ENCODE measurements at places on chromosomes 2 and 18. TPM values are rescaled to one million over a fixed set of nuclear protein-coding genes. Genes with fewer than 3 reads are reported as not detected.

Gene KATNAL2
- not detected for total RNA-seq

Gene AGXT
- not detected for total RNA-seq

Gene MAP3K19
- not detected for total RNA-seq

Gene PPM1B
- total RNA-seq = 27.9 TPM

Gene IL18R1
- total RNA-seq = 1.9 TPM

Gene DSC3
- total RNA-seq = 0.85 TPM

Gene DRC1
- not detected for total RNA-seq

Gene TACR1
- 27.5 TPM for total RNA-seq

Gene CDKL4
- 2.0 TPM for total RNA-seq

Gene TMEM37
- 2.3 TPM for total RNA-seq

Gene TUBA3E
- total RNA-seq = not detected

Gene CD8A
- 17.7 TPM for total RNA-seq

Gene LIMS3
- 21.9 TPM for total RNA-seq

GRCh38 chr2:58710795-58711279 is 469.7 kb upstream of the FANCL start:
- H3K4me3 ChIP-seq = no peak overlapping the region
- H3K27ac ChIP-seq = no peak overlapping the region
- H3K36me3 ChIP-seq = no peaks in the 10 kb centered on the region
- DNase-seq = no peak
- H3K27me3 ChIP-seq = no peaks in the 10 kb centered on the region

DNA sequence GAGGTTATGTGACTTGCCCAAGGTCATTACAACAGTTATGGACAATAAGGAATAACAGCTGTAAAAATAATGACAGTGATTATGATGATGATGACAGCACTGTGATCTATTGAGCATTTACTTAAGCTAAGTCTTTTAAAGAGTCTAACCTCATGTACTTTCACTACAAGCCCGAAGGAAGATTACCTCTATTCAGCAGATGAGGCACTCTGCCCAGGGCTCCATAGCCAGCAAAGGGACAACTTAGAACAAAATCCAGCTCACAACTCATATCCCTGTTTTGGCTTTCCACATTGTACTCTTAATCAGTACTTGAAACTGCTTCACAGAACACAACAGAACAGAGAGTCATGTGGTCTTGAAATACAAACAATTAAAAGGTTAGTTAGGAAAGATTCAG is 290.2 kb downstream of the ZNF385B start:
- H3K36me3 ChIP-seq = no peaks in the 10 kb centered on the region
- no peaks in the 10 kb centered on the region for H3K4me1 ChIP-seq
- no peak for DNase-seq
- no peaks in the 10 kb centered on the region for H3K27me3 ChIP-seq
- H3K27ac ChIP-seq = no peak overlapping the region

GRCh38 chr2:221635949-221636348 is 63.8 kb upstream of the EPHA4 start:
- H3K27me3 ChIP-seq = no peaks in the 10 kb centered on the region
- no peaks in the 10 kb centered on the region for H3K36me3 ChIP-seq
- H3K4me3 ChIP-seq = no peak overlapping the region
- H3K27ac ChIP-seq = no peak overlapping the region

GRCh38 chr2:2157400-2157799 is 173.7 kb downstream of the MYT1L start:
- no peak overlapping the region for H3K27ac ChIP-seq
- H3K27me3 ChIP-seq = no peaks in the 10 kb centered on the region
- no peaks in the 10 kb centered on the region for H3K4me1 ChIP-seq
- no peaks in the 10 kb centered on the region for H3K36me3 ChIP-seq
- no peak overlapping the region for H3K4me3 ChIP-seq
- DNase-seq = no peak

DNA sequence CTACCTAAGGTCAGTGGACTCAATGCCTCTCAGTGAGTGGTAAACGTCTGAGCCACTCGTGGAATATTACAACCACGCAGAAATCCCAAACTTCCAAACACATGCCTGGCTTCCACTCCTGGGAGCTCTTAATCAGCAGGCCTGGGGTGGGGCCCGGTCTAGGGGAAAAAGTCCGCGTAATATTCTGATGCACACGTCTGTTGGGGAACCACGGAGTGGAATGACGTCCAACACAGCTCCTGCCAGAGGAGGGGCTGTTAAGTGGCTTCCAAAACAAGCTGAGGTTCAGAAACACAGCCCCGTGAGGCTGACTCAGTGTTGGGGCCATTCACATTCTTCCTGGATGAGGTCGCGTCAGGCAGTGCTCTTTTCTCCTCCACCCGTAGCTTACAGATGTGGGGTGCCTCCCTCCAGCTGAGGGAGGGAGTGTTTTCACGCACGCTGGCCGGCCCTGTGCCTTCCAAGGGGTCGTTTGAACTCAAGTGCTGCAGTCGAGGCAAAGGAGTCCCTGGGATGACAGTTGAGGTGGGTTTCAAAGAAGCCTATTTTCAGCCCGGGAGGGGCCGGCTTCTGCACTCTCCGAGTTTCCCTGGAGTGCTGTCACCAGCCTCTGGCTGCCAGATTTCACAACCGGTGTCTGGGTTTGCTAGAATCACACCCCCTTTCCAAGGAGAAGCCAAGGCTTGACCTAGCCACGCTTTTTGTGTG is 73.1 kb downstream of the ACKR3 start:
- DNase-seq = peak; percentile 93
- peak overlapping the region; percentile 28 for H3K4me3 ChIP-seq
- peak overlapping the region; percentile 85 for H3K27ac ChIP-seq
- peaks cover 32% of the 10 kb centered on the region for H3K4me1 ChIP-seq
- H3K27me3 ChIP-seq = no peaks in the 10 kb centered on the region

DNA sequence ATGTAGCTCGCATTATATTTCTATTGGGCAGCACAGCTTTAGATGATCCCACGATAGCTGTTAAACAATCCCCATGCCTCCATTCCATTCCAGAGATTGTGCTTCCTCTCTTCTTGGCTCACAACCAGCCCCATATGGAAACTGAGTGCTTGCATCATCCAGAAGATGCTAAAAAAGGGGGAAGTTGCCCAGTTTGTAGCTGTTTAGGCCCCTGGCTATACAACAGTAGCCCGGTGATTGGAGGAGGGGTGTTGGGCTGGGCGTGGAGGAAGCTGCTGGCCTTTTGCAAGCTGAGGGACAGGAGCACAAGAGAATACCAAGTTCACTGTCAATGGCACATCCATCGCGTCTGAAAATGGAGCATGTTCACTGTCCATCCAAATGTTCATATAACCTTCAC is 360.2 kb downstream of the ALK start:
- no peak overlapping the region for H3K27ac ChIP-seq
- H3K36me3 ChIP-seq = no peaks in the 10 kb centered on the region
- no peaks in the 10 kb centered on the region for H3K27me3 ChIP-seq
- no peaks in the 10 kb centered on the region for H3K4me1 ChIP-seq

DNA sequence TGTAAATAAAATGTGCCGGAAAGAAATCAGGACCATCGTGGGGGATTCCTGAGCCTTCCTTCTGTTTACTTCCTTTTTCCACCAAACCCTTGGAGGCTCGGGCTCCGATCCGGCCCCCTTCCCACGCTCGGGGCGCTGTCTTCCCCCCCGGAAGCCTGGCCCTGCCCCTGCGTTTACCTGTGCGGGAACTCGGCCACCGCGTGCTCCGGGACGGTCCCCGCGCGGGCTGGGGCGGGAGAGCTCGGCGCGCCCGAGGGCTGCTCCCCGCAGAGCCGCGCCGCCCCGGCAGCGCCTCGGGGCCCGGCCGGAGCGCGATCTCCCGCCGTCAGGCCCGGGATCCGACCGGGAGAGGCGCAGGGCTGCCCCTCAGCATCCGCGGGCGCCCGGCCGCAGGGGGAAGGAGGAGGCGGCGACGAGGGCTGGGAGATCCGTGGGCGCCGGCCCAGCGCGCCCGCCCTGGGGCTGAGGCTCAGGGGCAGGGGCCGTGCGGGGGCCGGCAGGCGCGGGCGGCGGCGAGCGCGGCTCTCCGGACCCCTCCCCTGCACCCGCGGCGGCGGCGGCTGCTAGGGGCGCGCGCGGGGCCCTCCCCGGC is 435 bp downstream of the ADCY3 start:
- H3K27me3 ChIP-seq = no peaks in the 10 kb centered on the region
- H3K4me3 ChIP-seq = peak overlapping the region; percentile 93
- no peaks in the 10 kb centered on the region for H3K36me3 ChIP-seq
- H3K27ac ChIP-seq = peak overlapping the region; percentile 42
- peaks cover 5% of the 10 kb centered on the region for H3K4me1 ChIP-seq

- no peaks in the 10 kb centered on the region for H3K27me3 ChIP-seq
- no peak overlapping the region for H3K4me3 ChIP-seq
- H3K27ac ChIP-seq = no peak overlapping the region
- no peaks in the 10 kb centered on the region for H3K4me1 ChIP-seq
Measured at GRCh38 chr2:152755029-152755428, 36.6 kb downstream of the ARL6IP6 start.

DNA sequence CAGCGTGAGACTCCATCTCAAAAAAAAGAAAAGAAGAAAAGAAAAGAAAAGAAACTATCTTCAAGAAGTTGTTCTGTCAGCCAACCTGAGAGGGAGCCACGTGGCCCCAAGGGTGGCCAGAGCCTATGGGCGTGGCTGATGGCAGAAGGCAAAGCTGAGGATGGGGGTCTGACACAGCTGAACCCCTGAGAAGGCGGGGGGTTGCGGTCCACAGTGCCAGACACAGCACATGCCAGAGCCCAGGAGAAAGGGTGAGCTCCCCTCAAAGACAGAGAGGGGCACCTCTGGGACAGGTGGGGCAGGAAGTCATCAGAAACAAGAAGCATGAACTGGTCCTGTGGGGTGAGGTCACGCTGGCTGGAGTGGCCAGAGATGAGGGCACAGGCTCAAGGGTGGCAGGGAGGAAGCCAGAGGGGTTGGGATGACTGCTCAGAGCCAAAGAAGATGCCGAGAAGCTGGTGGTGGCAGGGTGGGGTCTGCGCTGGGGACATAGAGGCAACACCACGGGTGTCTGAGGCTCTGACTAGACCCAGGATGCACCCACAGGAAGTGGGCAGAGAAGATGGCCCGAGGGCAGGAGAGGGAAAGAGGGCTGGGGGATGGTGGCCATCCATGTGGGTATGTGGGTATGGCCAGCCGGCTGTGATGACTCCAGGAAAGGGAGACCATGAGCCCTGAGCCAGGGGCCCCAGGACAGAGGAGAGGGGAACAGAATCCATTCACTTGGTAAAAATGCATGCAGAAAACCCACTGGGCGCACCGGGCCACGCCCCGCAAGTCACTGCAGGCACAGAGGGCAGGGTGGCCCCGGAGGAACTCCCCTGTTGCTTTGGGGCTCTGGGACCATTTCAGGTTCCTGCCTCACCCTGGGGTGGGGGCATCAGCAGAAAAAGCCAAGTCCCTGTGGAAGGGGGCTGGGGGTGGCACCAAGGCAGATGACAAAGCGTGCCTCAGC is 8.4 kb downstream of the KIF1A start:
- no peaks in the 10 kb centered on the region for H3K4me1 ChIP-seq
- peak; percentile 49 for DNase-seq
- no peak overlapping the region for H3K4me3 ChIP-seq
- H3K27ac ChIP-seq = no peak overlapping the region
- H3K27me3 ChIP-seq = no peaks in the 10 kb centered on the region

DNA sequence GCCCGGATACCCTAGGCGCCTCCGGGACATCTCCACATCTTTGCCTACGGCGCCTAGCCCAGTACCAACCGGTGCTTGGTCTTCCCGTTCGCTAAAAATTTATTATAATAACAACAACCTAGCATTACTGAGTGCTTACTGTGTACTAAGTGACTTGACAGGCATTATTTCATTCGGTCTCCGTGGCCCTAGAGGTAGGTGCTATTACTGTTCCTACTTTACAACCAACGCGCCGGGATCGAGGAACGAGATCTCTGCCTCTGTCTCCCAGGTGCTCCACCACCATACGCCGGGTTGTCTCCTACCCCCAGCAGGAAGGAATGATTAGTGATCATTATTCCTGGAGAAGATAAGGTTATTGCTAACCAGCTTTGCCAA is 657 bp upstream of the BIN1 start:
- H3K27ac ChIP-seq = peak overlapping the region; percentile 67
- DNase-seq = peak; percentile 56
- H3K4me1 ChIP-seq = no peaks in the 10 kb centered on the region
- H3K27me3 ChIP-seq = no peaks in the 10 kb centered on the region
- H3K4me3 ChIP-seq = peak overlapping the region; percentile 74

GRCh38 chr2:206962966-206963365 is 23.6 kb downstream of the CPO start:
- peak overlapping the region; percentile 43 for H3K4me3 ChIP-seq
- no peak overlapping the region for H3K27ac ChIP-seq
- H3K4me1 ChIP-seq = peaks cover 4% of the 10 kb centered on the region
- no peaks in the 10 kb centered on the region for H3K27me3 ChIP-seq

GRCh38 chr18:54794823-54795222 is 33.5 kb upstream of the RAB27B start:
- no peak for DNase-seq
- H3K36me3 ChIP-seq = no peaks in the 10 kb centered on the region
- no peaks in the 10 kb centered on the region for H3K27me3 ChIP-seq
- H3K4me3 ChIP-seq = no peak overlapping the region
- H3K27ac ChIP-seq = no peak overlapping the region

- no peak for DNase-seq
- H3K4me3 ChIP-seq = no peak overlapping the region
- H3K36me3 ChIP-seq = no peaks in the 10 kb centered on the region
- H3K27me3 ChIP-seq = no peaks in the 10 kb centered on the region
Measured at GRCh38 chr18:43961722-43962121, 684.4 kb upstream of the SYT4 start.

DNA sequence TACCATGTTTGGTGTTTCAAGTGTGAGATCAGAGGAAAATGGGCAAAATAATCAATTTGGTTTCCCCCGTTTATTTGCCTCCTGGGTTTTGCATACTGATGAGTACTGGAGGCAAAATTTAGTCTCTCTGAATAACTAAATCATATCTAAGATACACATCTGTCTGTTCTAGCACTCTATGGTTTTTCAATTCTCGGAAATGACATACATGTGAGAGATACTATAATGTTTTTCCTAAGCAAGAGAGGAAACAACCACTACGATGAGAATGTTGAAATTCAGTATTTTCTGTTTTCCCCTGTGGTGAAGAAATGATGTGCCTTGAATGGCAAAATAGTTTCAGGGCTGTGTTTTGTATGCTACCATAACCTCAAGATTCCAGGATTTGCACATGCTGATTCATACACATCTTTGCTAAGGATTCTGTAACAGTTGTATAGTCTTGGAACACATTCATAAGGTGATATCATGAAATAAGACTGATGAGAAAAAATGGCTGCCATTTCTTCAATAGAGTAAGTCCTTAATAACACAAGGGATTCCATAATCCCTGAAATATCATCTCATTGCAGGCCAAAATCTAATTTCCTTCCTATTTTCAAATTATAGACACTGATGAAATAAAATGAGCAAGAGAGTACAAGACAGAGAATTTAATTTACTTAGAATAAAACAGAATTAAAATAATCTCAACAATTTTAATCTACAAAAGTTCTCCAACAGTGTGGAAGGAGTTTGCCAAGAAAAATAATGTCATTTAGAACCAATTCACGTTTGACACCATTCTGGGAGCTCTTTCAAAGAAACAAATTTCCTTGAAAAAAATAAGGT is 316.6 kb downstream of the FIGN start:
- H3K4me3 ChIP-seq = no peak overlapping the region
- no peaks in the 10 kb centered on the region for H3K4me1 ChIP-seq
- no peak overlapping the region for H3K27ac ChIP-seq

Data from ascending aorta (tissue), 2 donors.